Fibroblast of lung (primary cell): ENCODE measurements at places on chromosomes 7 and 10.

- H3K4me3 ChIP-seq: no peak overlapping the region
- H3K27ac ChIP-seq: no peak overlapping the region
- H3K4me1 ChIP-seq: no peaks in the 10 kb centered on the region
- no peaks in the 10 kb centered on the region for H3K36me3 ChIP-seq
- peak; percentile 82 for DNase-seq
- H3K27me3 ChIP-seq: no peaks in the 10 kb centered on the region
Observed at GRCh38 chr10:26881600-26882331, 21.0 kb upstream of the ABI1 start.

GRCh38 chr10:84478151-84478550, 149.8 kb downstream of the CCSER2 start:
- H3K27ac ChIP-seq: no peak overlapping the region
- H3K4me1 ChIP-seq: no peaks in the 10 kb centered on the region
- H3K4me3 ChIP-seq: no peak overlapping the region
- no peak for DNase-seq
- H3K36me3 ChIP-seq: no peaks in the 10 kb centered on the region

GRCh38 chr7:5758753-5759335, 22.6 kb downstream of the RNF216 start:
- no peaks in the 10 kb centered on the region for H3K27me3 ChIP-seq
- H3K36me3 ChIP-seq: peaks cover 2% of the 10 kb centered on the region
- H3K4me1 ChIP-seq: peaks cover 2% of the 10 kb centered on the region
- no peak overlapping the region for H3K4me3 ChIP-seq

- H3K27ac ChIP-seq: no peak overlapping the region
- no peaks in the 10 kb centered on the region for H3K27me3 ChIP-seq
- no peak for DNase-seq
Observed at GRCh38 chr10:117351558-117351957, 23.7 kb downstream of the PDZD8 start.

- no peak overlapping the region for H3K4me3 ChIP-seq
- peaks cover 3% of the 10 kb centered on the region for H3K4me1 ChIP-seq
- no peaks in the 10 kb centered on the region for H3K36me3 ChIP-seq
Observed at GRCh38 chr7:80231707-80232106, 97.1 kb downstream of the GNAI1 start.

GRCh38 chr7:130292682-130293257, at the start of gene CPA4:
CPA4 (plus strand) TSS chr7:130293161; CDS start chr7:130293181, 20 bp downstream.
- no peaks in the 10 kb centered on the region for H3K36me3 ChIP-seq
- no peaks in the 10 kb centered on the region for H3K27me3 ChIP-seq
- H3K4me1 ChIP-seq: peaks cover 7% of the 10 kb centered on the region

DNA sequence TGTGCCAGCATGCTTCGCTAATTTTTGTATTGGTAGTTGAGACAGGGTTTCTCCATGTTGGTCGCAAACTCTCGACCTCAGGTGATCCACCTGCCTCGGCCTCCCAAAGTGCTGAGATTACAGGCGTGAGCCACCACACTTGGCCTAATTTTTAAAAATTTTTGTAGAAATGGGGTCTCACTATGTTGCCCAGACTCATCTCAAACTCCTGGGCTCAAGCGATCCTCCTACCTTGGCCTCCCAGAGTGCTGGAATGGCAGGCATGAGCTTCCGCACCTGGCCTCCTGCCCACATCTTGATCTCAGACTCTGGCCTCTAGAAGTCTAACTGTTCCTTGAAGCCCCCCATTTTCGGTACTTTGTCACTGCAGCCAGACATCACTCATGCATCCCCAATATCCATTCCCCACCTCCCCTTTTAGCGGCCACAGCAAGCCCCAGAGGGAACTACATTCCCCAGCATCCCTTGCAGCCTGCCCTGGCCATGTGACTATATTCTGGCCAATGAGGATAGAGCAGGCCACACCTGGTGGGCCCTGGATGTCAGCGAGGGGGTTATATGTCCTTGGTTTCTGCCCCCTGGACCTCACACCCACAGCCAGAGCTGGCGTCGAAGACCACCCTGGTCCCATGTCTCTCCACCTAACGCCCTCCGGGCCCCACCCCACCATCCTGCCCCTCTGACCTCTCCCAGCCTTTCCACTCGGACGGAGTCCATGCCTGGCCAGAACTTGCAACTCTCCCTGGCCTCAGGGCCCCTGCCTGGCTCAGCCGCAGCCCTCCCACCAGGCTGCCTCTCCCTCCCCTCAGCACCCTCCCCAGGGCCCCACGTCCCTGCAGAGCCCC, 33.8 kb downstream of the MICALL2 start:
- H3K4me3 ChIP-seq: no peak overlapping the region
- H3K4me1 ChIP-seq: no peaks in the 10 kb centered on the region
- H3K36me3 ChIP-seq: no peaks in the 10 kb centered on the region
- H3K27me3 ChIP-seq: peaks cover 11% of the 10 kb centered on the region
- no peak overlapping the region for H3K27ac ChIP-seq

DNA sequence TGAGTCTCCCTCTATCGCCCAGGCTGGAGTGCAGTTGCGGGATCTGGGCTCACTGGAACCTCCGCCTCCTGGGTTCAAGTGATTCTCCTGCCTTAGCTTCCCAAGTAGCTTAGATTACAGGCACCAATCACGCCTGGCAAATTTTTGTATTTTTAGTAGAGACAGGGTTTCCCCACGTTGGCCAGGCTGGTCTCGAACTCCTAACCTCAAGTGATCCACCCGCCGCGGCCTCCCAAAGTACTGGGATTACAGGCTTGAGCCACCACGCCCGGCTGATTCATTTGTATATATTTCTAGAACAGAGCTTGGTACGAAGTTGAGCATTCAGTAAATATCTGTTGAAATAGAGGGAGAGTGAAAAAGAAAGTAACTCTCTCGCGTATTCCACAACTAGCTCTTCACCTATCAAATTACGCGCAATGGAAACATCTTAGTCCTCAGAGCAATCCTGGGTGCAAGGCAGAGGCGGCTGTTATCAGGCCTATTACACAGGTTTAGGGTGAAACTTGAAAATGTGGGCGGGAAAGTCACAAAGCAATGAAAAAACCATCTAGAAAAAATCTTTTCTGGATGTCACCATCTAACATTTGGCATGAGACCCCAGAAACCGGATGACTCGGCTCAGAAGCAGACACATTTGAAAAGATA, 707 bp upstream of the GHITM start:
- no peaks in the 10 kb centered on the region for H3K27me3 ChIP-seq
- H3K36me3 ChIP-seq: peaks cover 5% of the 10 kb centered on the region
- peak; percentile 61 for DNase-seq
- H3K4me3 ChIP-seq: peak overlapping the region; percentile 99
